Bronchus fibroblast of lung (primary cell): ENCODE measurements at places on chromosomes 2 and 18. TPM values are rescaled to one million over a fixed set of nuclear protein-coding genes. Genes with fewer than 3 reads are reported as not detected.

The IL36A gene
- total RNA-seq, result not detected in 2 replicates

The ALLC gene
- not detected in 2 replicates for total RNA-seq

The ZNF396 gene
- total RNA-seq, result 0.67 and 0.89 TPM in 2 replicates

The ALPG gene
- total RNA-seq, result not detected in 2 replicates

The CHRNG gene
- not detected in 2 replicates for total RNA-seq

The RGPD5 gene
- 5.4 and 6.1 TPM in 2 replicates for total RNA-seq

The ZSWIM2 gene
- total RNA-seq, result under 0.01 TPM in 1 of 2 replicates, not detected in the other

The LCT gene
- not detected in 2 replicates for total RNA-seq
